NCI-H1436 (cell line): ENCODE measurements at places on chromosomes 5 and 9.

DNA sequence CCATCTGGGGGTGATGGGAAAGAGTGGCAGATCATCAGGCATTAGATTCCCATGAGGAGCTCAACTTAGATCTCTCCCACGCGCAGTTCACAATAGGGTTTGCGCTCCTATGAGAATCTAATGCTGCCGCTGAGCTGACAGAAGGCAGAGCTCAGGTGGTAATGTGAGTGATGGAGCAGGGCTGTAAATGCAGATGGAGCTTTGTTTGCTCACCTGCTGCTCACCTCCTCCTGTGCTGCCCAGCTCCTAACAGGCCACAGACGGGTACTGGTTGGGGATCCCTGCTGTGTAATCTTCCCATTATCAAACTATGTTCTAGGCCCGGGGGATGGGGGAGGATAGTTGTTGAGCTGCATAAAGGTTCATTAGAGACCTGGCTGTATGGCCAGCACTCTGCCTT is 58.4 kb downstream of the UGCG start:
- peak; percentile 61 for DNase-seq

DNA sequence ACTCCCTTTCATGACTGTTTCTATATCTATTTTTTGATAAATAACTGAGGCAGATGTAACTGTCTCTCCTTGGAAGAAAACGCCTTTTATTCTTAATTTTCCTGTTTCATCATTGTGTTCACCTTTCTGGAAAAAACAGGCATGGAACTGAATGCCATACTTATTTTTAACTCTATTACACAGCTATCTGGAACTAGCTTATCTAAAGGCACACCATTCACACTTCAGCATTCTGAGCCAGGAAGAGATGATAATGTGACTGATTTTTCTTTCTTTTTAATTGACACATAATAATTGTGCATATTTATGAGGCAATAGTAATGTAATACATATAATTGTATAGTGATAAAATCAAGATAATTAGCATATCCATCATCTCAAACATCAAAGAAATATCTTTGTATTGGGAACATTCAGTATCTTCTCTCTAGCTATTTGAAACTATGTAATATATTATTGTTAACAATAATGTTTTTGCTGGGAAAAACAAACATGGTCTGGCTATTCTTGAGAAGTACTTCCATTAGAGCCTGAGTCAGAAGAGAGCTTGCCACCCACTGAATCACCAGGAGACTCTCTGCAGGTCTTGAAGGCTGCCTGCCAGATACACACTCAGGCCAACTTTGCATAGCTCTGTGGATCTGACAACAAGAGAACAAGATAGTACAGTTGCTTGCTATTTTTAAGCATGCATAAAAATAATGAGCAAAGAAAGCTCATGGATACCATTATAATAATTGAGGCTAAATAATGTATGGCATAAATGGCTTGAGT is 501.0 kb upstream of the EDIL3 start:
- DNase-seq, result no peak

- DNase-seq, result no peak
Measured at GRCh38 chr5:38921174-38921573, 75.4 kb downstream of the OSMR start.

GRCh38 chr9:31700252-31701045 is 684.0 kb upstream of the ACO1 start:
- no peak for DNase-seq

DNA sequence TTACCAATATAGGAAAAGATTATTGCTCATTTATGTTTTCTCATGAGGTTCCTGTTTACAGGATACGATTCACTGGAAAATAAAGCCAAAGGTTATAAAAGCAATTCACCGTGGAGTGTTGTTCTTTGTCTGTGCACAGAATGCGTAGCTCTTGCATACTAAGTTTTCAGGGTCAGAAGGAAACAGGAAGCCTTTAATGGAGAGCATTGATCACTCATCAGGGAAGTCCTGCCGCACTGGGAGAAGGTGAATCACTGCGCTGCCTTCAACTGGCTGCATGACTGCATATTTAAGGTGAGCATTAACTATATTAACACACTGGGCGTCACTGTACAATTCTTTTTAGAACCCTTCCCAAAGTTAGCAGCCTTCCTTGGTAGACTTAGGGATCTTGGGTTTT is 74.1 kb upstream of the SYK start:
- DNase-seq, result no peak
